Breast epithelium (tissue), 4 donors: ENCODE measurements at places on chromosomes 3 and 15. TPM values are rescaled to one million over a fixed set of nuclear protein-coding genes. Genes with fewer than 3 reads are reported as not detected.
A peak's percentile ranks its signal among the peaks of the same experiment; 100 is the strongest.

DNA sequence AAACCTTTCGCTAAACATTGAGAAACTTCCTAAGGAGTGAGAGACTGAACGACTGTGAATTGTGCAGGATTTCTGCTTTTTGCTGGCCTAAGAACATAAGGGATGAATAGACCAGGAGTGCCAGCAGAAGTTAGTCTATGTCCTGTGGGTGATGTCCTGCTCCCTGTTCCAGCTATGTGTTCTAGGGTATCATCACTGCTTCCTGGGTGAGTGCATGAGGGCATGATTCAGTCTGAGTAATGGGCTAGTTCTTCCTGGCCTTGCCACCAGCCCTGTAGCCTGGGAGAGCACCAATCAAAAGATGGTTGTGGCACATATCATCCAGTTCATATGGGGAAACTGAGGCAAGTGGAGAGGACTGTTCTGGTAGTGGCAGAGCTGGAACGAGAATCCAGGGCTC is 153.9 kb upstream of the TPM1 start:
- no peak for DNase-seq

SFMBT1 gene
- 30.2 TPM for total RNA-seq

GRCh38 chr3:72397586-72397985 is 450.7 kb downstream of the SHQ1 start:
- no peak for DNase-seq

DNA sequence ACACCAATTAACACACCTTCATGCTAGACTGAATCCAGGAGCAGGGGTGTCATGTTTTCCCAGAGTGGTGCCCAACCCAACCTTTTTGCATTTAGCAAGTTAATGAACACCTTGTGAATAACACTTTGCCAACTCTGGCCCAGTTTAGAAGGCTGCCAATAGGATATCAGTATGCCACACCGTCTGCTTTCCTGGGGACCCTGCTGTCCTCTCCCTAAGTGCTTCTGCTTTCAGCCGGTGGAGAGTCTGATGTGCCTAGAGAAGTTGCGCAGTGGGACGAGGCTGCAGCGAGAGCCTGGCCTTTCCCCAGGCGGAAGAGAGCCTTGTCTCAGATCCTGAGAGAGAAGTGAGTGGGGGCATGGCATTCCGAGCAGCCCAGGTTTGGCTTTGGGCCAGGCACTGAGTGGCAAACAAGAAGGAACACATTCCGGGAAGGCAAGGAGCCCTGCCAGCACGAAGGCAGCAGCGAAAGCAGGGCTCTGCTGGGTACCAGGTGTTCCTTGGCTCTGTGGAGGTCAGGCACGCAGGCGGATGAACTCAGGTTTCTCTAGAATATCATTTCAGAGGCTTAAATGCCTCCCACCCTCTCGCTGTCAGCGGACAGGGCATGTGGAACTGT is 36.9 kb downstream of the SENP8 start:
- DNase-seq = peak; percentile 97

GRCh38 chr3:159988617-159989271 is at the start of gene IL12A:
Gene IL12A, plus strand, starts transcription at chr3:159988835.
- DNase-seq = peak; percentile 72

GRCh38 chr15:101373577-101373976 is 78.5 kb upstream of the SNRPA1 start:
- no peak for DNase-seq

DNA sequence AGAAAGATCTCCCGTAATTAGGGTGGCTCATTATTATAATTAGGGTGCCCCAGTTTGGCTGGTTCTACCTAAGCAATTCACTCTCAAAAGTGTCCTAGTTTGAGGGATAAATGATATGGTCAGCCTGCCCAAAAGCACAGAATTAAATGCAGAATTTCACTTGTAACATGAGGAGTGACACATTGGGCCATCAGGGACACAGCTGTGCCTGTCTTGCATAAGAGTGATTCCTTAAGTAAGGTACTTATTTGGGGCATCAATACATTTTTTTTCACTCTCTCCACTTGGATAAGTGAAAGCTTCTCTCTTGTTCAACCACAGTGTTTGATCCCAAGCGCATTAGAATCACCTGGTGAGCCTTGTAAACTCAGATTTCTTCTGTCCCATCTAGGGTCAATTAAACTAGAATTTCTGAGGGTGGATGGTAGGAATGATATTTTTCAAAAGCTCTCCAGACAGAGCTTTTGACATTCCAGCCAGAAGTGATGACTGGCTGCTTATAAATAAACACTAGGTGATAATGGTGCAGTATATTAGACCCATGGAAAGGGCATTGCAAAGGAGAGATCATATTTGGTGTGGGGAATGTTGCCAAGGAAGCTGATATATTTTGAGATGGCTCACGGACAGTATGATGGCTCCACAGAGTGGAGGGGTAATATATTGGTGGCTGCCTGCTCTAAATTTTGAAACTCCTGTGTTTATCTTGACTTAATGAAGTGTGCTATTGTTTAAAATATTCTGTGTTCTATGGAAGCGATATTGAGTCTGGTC is 458.1 kb upstream of the RASGRP1 start:
- DNase-seq = no peak

DNA sequence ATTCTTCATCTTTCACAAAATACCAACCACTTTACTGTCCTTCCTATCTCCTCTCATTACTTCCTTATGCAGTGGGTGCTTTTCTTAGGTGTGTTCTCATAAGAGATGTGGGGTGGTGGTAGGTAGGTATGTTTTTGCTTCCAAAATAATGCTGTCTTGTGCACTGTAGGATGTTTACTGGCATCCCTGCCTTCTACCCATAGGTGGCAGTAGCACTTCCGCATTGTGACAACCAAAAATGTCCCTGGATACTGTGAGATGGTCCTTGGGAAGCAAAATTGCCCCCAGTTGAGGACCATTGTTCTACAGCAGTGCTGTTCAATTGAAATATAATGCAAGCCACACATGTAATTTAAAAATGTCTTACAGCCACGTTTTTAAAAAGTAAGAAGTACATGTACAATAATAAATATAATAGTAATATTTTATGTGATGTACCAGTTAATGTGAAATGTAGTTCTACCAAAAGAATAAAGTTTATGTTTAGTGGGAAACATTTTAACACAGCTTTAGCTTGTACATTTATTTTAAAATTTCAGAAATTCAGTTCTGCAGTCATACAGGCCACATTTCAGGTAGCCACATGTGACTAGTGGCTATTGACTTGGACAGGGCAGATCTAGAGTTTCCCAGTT is 75.2 kb downstream of the NEO1 start:
- DNase-seq = no peak

- no peak for DNase-seq
These were observed 71.1 kb downstream of the LYZL4 start for GRCh38 chr3:42339321-42339720.

CEP97 gene
- 13.2 TPM for total RNA-seq

CHSY1 gene
- total RNA-seq = 22.6 TPM

DNA sequence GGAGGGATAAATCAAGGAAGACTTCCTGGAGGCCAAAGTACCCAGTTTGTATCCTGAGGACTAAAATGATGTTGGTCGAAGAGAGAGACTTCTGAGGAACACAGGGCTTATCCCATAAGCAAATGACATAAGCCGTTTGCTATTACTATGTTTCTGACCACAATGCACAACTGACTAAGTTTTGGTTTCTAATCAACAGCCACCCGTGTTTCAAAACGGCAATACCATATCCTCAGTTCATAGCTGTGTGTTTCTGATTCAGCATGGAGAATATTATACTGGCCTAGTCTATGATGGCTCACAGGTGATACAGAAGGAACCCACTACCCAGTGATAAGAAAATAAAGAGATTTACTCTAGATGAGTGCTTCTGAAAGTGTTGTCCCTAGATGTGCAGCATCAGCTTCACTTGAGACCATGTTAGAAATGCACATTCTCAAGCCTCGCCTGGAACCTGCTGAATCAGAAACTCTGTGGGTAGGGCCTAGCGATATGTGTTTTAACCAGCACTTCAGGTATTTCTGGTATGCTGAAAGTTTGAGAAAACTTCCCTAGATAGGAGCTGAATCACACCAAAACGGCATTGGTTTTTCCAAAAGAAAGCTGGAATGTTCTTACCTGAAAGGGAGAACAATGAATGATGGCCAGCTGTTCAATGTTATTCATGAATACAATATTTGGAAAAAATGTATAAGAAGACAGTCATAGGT is 639.7 kb upstream of the NR2F2 start:
- DNase-seq = no peak

ARGFX gene
- not detected for total RNA-seq

GRCh38 chr3:124620600-124621063 is 109.6 kb upstream of the UMPS start:
- no peak for DNase-seq

SSR3 gene
- 110 TPM for total RNA-seq

DNA sequence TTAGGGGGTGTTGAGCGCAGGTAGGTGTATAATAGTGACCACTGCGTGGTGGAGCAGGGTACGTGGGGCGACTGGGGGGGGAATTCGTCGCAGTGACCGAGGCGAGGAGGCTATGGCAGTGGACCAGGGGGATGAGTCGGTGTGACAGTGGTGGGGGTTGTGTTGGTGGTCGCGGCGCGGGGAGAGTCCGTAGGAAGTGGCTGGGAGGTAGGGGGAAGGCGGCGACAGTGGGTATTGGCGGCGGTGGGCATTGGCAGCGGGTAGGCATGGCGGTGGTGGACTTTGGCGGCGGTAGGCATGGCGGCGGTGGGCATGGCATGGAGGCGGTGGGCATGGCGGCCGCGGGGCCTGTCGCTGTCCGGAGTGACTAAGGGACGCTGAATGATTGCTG is 739 bp downstream of the SNRPN start:
- DNase-seq = no peak

DNA sequence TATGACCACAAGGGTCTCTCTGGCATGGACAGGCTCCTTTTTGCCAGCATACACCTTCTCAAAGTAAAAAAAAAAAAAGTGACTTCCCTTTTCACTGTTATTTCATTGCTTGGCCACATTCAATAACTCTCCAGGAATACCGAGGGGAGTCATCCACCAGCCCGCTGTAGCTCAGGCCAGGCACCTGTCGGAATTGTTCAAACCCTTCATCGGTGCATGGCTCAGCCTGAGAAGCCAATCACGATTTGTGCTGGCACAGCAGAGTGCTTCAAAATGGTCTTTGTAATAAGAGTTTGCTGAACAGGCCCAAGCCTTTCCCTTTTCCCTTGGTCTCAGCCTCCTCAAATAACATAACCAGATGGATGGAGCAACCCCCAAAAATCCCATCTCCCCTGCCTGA is 145.4 kb downstream of the PDZRN3 start:
- no peak for DNase-seq

- DNase-seq = no peak
These were observed 620 bp upstream of the UBR1 start for GRCh38 chr15:43106486-43106829.

DNA sequence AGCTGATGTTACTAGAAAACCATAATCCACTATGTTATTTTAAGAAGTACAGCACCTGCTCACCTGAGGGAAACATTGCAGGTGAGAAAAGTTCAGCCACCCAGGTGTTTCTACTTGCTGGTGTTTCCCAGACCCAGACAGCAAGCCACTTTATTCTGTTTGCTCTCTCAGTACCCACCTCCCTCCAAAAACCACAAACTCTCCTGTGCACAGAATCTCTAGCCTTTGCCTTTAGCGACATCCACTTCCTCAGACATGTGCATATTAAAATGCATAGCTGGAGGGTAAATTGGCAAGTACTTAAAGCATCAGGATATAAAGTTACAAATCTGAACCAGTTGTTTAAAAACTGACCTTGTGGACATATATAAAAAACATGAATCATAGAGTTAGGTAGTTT is 36.7 kb downstream of the VGLL3 start:
- DNase-seq = no peak

GRCh38 chr3:56813653-56813960 is 11.9 kb upstream of the ARHGEF3 start:
- DNase-seq = no peak

DNA sequence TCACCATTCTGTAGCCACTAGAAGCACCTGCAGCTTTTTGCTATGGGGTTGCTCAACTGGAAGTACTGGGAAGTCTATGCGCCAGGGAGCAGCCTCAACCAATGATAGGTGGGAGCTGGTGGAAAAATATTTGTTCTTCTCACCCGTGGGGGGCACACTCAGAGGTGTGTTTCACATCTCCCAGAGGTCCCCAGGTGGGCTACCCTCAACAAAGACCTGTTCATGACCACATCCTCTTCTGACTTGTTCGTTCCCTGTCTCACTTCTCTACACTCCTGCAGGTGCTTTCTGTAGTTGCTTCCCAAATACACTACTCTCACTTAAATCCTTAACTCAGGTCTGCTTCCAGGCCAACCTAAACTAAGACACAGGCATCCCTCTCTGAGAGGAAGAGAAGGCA is 3.6 kb downstream of the CAMP start:
- no peak for DNase-seq

DNA sequence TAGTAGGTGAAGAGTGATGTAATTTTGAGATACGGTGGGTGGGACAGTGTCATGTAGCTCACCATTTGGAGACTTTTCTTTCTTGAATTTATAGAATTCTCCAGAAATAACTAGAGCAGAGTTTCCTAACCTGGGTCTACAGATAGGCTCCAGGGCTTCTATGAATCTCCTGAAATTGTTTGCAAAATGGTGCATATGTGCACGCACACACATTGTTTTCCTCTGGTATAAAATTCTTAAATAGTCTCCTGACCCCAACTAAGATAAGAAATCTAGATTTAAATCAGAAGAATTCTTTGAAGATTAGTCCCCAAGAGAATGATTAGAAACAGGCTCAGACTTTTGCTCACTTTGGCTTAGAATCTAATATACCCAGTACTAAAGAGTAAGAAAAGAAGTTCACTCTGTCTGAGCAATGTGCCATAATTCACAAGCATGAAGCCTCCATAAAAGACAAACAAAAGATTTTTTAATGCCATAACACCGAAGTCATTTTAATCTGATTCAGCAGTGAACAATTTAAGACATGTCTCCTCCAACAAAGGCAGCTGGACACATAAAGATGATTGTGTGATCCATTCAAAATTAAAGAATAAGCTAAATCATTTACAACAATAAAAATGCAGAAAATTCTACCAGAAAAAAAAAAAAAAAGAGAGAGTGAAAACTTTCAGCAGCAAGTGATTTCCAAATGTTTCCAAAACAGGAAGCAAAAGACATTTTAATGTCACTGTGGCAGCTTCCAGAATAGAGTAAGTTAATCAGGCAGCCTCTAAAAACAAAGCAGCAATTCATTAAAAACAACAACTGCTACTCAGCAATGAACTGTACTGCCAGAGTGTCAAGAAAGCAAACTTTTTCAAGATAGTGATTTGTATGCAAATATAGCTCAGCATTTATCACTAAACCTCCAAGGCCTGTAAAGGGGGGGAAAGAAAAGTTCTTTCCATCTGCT is 975.5 kb upstream of the CFAP20DC start:
- DNase-seq = no peak

LRRC15 gene
- 0.48 TPM for total RNA-seq

DNA sequence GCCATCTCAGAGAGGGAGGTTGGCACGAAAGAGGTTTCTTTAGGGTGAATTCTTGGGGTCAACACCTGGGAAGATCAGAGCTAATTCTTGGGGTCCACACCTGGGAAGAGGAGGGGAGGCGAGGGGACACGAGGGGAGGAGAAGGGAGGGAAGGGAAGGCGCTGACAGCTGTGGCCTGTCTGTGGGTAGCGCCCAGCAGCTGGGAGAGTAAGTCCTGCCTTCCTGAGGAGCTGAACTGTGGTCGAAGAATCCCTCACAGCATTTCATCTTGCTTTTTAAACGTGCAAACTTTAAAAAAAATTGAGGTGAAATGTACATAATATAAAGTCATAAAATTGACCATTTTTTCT is 63.2 kb upstream of the CGNL1 start:
- DNase-seq = no peak

GRCh38 chr3:191235331-191236314 is 36.6 kb downstream of the OSTN start:
- no peak for DNase-seq
